ENCODE measurements at places on chromosomes 2 and 18. TPM values are rescaled to one million over a fixed set of nuclear protein-coding genes. Genes with fewer than 3 reads are reported as not detected.

GRCh38 chr2:133334923-133335322 lies 233.3 kb downstream of the NCKAP5 start:
- no peaks in the 10 kb centered on the region for H3K36me3 ChIP-seq
- H3K4me1 ChIP-seq = no peaks in the 10 kb centered on the region
- H3K27ac ChIP-seq = no peak overlapping the region
- H3K27me3 ChIP-seq = no peaks in the 10 kb centered on the region
- no peak overlapping the region for H3K4me3 ChIP-seq

- no peak for DNase-seq
- H3K4me1 ChIP-seq = no peaks in the 10 kb centered on the region
- no peaks in the 10 kb centered on the region for H3K36me3 ChIP-seq
These were observed 308.0 kb downstream of the CMPK2 start for GRCh38 chr2:6557737-6558136.

GRCh38 chr2:218781691-218782527 lies at the start of gene CYP27A1:
Gene CYP27A1 (plus strand): TSS chr2:218782147. CDS start chr2:218782183, 36 bp downstream.
- H3K4me1 ChIP-seq = peaks cover 2% of the 10 kb centered on the region
- H3K27ac ChIP-seq = no peak within 1 kb of the TSS
- H3K36me3 ChIP-seq = peaks cover 7% of the 10 kb centered on the region
- no peak within 1 kb of the TSS for H3K4me3 ChIP-seq
- peaks cover 45% of the 10 kb centered on the region for H3K27me3 ChIP-seq
- no peak for DNase-seq

DNA sequence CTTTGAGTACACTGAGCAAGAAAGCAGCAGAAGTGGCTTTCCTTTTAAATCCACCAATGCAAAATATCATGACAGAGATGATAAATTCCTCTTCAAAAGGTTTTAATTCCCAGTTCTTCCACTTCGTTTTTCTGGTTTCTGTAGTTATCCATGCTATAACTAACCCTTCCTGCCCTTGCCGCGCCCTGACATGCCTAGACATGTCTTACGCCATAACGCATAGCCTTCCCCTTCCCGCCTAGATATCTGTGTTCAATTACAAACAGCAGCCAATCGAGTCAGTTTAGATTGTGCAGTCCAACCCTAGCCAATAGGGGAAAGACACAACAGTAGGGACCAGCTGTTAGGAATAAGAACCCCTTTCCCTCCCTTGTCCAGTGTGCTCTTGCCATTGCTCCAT lies 16.1 kb downstream of the PRPF40A start:
- H3K4me1 ChIP-seq = peaks cover 17% of the 10 kb centered on the region
- peaks cover 61% of the 10 kb centered on the region for H3K36me3 ChIP-seq
- H3K27ac ChIP-seq = no peak overlapping the region
- no peaks in the 10 kb centered on the region for H3K27me3 ChIP-seq
- H3K4me3 ChIP-seq = no peak overlapping the region

DNA sequence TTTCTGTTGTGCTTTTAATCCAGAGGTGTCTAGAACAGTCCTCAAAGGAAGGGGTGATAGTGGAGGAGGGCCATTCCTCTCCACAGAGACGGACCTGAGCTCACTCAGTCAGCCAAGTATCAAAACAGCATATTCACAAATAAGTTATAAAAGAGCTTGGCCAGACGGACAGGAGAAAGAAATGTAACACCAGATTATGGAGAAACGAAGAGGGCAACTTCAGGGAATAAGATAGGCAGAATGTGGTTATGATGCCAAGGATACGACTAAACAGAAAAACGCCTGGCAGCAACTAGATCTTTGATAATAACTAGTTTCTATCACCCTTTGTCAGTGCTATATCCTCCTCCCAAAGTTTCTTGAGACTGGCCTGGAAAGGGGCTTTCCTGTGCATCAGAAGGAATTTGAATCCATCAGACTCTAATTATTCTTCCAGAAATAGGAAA lies 42.5 kb downstream of the MAP4K3 start:
- H3K27ac ChIP-seq = no peak overlapping the region
- H3K4me1 ChIP-seq = no peaks in the 10 kb centered on the region
- H3K4me3 ChIP-seq = no peak overlapping the region
- H3K27me3 ChIP-seq = no peaks in the 10 kb centered on the region

DNA sequence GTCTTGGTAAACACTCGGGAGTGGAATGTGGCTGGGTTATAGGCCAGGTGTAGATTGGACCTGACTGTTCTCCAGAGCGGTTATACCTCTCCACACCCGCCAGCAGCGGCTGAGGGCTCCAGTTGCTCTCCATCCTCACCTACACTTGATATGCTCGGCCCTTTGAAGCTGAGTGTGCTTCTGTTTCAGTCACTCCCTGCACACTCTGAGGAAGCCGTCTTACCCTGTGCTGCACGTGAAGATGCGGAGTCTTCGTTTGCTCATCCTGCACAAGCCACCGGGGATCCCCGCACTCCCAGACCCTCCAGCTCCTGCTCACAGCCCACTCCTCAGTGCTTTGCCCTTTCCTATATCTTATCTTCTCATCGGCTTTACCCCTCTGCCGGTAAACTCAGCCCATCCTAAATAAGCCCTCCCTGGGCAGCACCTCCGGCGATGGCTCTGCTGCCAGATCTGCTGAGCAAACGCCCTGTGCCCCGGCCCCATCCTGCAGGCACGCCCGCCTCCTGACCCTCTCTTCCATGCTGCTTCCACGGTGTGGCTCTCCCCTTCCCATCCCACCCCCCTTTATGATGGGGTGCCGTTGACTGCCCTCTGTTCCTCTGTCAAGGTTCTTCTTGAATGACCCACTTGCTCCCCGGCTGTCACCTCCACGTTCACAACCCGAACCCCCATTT lies 47.3 kb upstream of the ODC1 start:
- H3K4me3 ChIP-seq = no peak overlapping the region
- H3K36me3 ChIP-seq = no peaks in the 10 kb centered on the region
- H3K27me3 ChIP-seq = peaks cover 39% of the 10 kb centered on the region
- DNase-seq = peak; percentile 13
- H3K27ac ChIP-seq = no peak overlapping the region
- peaks cover 24% of the 10 kb centered on the region for H3K4me1 ChIP-seq

DNA sequence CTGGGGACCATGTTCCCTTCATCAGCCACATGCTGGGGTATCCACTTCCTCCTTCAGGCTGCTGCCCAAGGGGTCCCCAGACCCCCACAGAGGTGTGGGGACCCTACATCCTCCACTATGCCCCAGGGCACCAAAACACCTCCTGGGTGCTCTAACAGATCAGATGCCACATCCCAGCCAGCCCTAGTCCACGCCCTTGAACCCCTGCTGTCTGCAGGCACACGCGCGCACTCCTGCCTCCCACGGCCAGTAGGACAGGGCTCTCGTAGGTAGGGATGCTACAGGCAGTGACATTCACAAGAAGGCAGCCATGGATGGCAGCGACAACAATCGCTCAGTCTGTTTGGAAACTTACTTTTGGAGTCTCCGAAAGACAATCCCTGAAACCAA lies 3.0 kb upstream of the GPC1 start:
- H3K36me3 ChIP-seq = no peaks in the 10 kb centered on the region
- H3K4me1 ChIP-seq = peaks cover 24% of the 10 kb centered on the region
- no peak for DNase-seq
- H3K27me3 ChIP-seq = peaks cover 25% of the 10 kb centered on the region

DNA sequence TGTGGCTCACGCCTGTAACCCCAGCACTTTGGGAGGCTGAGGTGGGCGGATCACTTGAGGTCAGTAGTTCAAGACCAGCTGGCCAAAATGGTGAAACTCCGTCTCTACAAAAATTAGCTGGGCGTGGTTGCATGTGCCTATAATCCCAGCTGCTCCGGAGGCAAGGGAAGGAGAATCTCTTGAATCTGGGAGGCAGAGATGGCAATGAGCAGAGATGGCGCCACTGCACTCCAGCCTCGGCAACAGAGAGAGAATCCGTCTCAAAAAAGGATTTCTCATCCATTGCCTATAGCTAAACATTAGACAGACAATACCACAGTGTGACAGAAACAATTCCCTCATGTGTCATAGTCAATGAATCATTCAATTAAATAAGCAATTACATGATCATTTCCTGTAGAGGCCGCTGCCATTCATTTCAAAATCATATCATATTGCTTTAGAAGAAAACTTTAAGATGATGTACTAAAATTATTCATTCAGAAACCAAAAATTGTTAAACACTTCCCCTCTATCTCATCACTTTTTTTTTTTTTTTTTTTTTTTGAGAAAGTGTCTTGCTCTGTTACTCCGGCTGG lies 69.5 kb upstream of the TGIF1 start:
- H3K4me1 ChIP-seq = peaks cover 6% of the 10 kb centered on the region
- H3K27me3 ChIP-seq = peaks cover 2% of the 10 kb centered on the region
- no peak overlapping the region for H3K4me3 ChIP-seq
- no peak for DNase-seq

- no peak for DNase-seq
- no peaks in the 10 kb centered on the region for H3K27me3 ChIP-seq
- no peak overlapping the region for H3K27ac ChIP-seq
- H3K4me3 ChIP-seq = no peak overlapping the region
These were observed 1229.0 kb upstream of the NRXN1 start for GRCh38 chr2:52260904-52261303.

DNA sequence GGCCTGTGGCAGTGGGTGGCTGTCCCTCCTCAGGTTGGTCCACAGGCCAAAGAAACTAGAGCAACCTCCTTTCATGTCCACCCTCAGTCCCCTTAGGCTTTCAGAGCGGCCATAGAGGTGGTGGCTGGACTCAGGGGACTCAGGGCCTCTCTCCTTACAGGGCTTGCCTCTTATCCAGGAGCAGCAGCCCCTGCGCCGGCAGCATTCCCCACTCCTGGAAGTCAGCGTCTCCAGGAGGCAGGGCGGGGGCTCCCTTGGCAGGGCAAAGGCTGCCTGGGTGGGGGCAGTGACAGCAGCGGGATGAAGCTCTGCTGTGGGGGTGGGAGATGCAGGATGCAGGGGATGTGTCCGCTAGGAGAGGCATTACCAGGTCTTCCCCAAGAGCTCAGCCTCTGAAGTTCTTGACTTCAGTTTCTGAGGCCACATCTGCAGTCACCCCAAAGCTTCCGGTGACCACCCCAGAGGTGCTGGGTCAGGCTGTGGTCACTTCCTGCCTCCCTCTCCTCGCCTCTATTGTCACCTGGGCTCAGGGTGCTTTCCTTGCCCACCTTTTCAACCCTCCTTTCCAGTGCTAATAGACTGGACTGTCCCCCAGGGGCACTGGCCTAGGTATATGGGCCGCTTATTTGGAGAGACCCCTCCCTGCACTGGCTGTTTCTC lies 8.6 kb upstream of the GPR55 start:
- no peak overlapping the region for H3K27ac ChIP-seq
- H3K4me1 ChIP-seq = peaks cover 7% of the 10 kb centered on the region
- no peak for DNase-seq

- DNase-seq = no peak
- no peak overlapping the region for H3K4me3 ChIP-seq
- no peaks in the 10 kb centered on the region for H3K36me3 ChIP-seq
- no peak overlapping the region for H3K27ac ChIP-seq
- peaks cover 16% of the 10 kb centered on the region for H3K27me3 ChIP-seq
These were observed 79.9 kb downstream of the MYO5B start for GRCh38 chr18:50115095-50115494.

- no peak overlapping the region for H3K4me3 ChIP-seq
- no peaks in the 10 kb centered on the region for H3K4me1 ChIP-seq
These were observed 82.7 kb upstream of the SH3BP4 start for GRCh38 chr2:234869164-234869563.

DNA sequence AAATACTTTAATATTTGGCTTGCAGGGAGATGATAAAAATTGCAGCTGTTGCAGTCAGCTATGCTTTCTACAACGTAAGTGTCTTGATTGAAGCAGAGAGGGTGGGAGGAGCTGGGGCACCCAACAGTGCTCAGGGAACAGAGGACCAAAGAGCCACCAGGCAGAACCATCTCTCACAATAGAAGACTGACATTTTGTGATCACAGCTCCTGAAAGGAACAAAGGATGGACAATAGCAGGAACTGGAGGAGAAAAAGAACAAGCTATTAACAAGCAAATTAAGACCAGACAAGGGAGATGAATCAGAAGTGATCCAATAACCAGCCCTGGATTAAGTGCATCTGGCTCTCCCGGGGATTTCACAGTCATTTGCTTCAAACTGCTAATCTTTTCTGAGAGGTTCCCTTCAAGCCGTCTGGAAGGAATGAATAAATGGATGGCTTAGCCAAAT lies 65.7 kb upstream of the SMAD2 start:
- peaks cover 3% of the 10 kb centered on the region for H3K4me1 ChIP-seq
- H3K27me3 ChIP-seq = peaks cover 8% of the 10 kb centered on the region
- H3K27ac ChIP-seq = no peak overlapping the region
- no peaks in the 10 kb centered on the region for H3K36me3 ChIP-seq

DNA sequence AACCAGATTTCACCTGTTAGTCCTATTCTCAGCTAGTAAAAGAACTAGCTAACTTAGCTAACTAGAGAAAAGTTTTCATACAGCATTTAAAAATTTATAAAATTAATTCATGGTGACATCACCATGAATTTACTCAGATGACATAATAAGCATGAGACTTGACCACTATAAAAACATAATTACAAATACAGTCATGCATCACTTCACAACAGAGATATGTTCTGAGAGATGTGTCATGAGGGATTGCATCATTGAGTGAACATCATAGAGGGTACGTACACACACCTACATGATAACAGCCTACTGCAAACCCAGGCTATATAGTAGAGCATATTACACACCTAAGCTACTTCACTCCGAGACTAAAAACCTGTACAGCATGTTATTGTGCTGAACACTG lies 481.3 kb upstream of the CHAC2 start:
- no peak overlapping the region for H3K4me3 ChIP-seq
- no peaks in the 10 kb centered on the region for H3K36me3 ChIP-seq
- no peaks in the 10 kb centered on the region for H3K27me3 ChIP-seq
- no peaks in the 10 kb centered on the region for H3K4me1 ChIP-seq
- H3K27ac ChIP-seq = no peak overlapping the region

GRCh38 chr2:112791693-112792230 lies 7.5 kb upstream of the IL1A start:
- H3K36me3 ChIP-seq = peaks cover 30% of the 10 kb centered on the region
- H3K27me3 ChIP-seq = no peaks in the 10 kb centered on the region

DNA sequence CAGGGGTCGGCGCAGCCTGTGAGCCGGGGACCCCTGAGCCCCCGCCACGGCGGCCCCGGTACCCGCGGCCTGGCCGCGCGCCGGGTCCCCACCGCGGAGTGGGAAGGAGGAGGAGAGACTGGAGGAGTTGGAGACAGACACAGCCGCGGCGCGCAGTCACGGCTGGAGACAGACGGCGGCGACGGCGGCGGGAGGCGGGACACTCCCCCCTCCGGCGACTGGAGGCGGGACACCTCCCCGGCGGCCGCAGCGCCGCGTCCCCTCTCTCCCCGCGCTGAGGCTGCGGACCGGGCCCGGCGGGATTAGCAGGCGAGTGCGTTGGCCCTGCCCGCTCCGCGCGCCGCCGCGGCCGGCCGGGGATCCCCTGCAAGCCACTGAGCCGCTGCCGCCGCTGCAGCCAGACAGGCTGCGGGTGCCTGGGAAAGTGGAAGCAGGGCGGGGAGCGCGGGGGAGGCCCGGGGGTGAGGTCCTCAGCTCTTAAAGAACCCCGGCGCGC lies 1.0 kb upstream of the LDLRAD4 start:
- no peak overlapping the region for H3K4me3 ChIP-seq
- no peak overlapping the region for H3K27ac ChIP-seq
- H3K27me3 ChIP-seq = peaks cover 60% of the 10 kb centered on the region
- DNase-seq = peak; percentile 50
- peaks cover 20% of the 10 kb centered on the region for H3K4me1 ChIP-seq

- H3K27ac ChIP-seq = no peak overlapping the region
- no peaks in the 10 kb centered on the region for H3K27me3 ChIP-seq
- peaks cover 5% of the 10 kb centered on the region for H3K36me3 ChIP-seq
- H3K4me1 ChIP-seq = peaks cover 70% of the 10 kb centered on the region
- no peak overlapping the region for H3K4me3 ChIP-seq
- peak; percentile 11 for DNase-seq
These were observed 51.0 kb downstream of the LDLRAD4 start for GRCh38 chr18:13269521-13270011.

Gene TIGD1
- total RNA-seq = 7.9 TPM

Gene LRRC30
- total RNA-seq = not detected

Gene RFX8
- 1.7 TPM for total RNA-seq

Gene CD226
- 102 TPM for total RNA-seq

Gene LRP1B
- total RNA-seq = not detected

Gene LRRTM1
- not detected for total RNA-seq
